ENCODE measurements at places on chromosomes 7 and 10.

DNA sequence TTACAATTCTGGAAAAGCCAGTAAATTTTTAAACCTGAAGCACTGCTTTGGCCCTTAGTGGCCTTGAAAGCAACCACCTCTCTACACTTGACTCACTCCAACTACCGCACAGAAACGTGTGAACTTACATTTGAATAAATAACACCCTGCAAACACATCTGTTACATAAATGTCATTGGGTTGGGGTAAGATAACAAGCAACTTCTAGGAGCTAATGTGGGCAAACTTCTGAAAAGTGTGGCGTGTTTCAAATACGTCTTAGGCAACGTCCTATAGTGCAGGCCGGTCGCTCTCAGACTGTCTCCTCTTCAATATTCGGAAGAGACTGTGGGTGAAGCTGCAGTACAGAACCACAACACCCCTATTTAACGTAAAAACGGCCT lies 474 bp downstream of the ORC5 start:
- peak; percentile 42 for ATAC-seq

GRCh38 chr10:91517394-91517793 lies 107.2 kb downstream of the HECTD2 start:
- ATAC-seq, result no peak

DNA sequence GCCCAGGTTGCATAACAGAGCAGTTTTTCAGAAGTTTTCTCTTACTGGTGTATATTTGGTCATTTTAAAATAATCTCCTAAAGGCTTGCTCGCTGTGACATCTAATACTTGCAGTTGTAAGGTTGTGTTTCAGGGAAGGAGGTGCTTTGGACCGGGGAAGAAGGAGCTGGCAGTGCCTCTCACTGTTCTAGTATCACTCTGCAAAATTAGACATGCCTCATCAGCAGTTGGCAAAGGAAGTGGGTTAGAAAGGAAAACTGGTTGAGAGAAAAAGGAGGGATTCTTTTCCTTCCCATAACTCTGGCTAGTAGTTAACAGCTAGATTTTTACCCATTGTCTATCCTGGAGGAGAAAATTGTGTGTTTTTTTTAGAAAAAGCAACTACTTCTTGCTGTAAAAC lies 34.8 kb downstream of the CUL1 start:
- no peak for ATAC-seq

DNA sequence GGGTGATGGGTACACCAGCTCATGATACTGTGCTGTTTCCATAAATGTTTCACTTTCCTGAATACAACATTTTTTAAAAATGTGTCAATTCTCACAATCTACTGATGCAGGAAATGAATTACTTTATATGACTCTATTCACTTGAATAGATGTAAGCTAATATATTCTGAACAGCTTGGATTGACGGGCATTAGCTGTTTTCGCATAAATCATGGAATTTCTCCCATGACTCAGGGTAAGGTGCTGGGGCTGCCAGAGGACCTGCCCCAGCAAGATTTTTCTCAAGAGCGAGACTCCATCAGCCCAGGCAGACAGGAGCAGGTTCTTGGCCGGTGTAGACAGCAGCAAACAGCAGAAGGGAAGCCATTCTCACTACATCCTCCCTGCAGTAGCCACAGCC lies 107.1 kb downstream of the PFKFB3 start:
- no peak for ATAC-seq

DNA sequence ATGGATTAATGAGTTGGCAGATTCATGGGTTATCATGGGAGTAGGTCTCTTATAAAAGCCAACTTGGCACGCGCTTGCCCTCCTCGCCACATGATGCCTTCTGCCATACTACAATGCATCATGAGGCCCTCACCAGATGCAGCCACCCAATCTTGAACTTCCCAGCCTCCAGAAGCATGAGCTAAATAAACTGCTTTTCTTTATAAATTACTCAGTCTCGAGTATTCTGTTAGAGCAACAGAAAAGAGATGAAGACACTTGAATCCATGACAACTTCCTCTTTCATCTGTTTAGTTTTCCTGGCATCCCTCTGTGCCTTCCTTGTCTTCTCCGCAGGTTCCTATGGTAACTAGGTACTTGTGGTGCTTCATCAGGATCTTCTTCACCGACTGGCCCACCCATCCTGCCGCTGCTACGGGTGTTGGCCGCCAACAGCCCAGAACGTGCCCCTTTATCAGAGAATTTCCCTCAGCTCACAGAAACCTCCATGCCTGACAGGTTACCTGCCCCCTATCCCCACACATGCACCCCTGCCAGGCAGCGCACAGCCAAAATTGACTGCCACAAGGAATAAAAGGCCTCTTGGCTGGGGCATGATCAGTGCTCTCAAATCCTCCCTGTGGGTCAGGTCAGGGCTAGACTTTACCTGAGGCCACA lies 28.0 kb upstream of the PPIF start:
- ATAC-seq, result no peak

- no peak for ATAC-seq
These were observed 179.6 kb upstream of the LRRTM3 start for GRCh38 chr10:66746246-66746645.
